ENCODE measurements at places on chromosomes 7 and 10.

DNA sequence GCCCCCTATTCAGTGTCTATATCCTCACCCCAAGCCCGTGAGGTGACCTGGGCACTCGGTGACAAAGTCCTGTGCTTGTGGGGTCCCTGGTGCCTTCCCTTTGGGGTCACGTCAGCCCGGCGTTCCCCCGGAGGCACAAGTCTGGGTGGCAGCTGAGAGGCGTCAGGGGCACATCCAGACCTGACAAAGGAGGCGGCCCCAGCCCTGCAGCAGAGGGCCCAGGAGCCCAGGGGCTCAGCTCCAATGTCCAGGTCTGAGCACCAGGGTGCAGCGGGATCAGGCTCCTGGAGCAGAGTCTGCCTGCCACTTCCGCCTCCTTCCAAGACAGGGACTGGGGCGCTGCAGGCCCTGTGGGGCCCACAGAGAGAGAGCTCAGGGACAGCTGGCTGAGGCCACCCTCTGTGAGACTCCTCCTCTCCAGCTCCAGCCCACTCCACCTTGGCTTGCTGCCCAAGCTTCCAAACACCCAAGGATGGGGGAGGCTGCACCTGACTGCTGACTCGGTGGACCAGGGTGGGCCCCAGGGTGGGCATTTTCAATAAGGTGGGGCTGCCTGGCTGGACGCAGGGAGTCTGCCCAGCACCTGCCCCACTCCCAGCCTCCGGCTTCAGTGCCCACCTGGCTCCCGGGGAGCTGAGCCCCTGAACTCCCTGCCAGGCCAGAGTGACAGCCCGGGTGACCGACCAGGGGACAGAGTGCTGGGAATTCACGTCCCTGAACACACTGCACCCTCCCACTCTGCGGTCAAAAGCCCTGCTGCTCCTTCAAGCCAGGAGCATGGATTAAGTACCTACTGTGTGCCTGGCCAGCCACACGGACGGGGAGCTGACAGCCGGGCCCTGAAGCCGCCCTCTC lies 1.0 kb upstream of the KNDC1 start:
- no peak for DNase-seq

DNA sequence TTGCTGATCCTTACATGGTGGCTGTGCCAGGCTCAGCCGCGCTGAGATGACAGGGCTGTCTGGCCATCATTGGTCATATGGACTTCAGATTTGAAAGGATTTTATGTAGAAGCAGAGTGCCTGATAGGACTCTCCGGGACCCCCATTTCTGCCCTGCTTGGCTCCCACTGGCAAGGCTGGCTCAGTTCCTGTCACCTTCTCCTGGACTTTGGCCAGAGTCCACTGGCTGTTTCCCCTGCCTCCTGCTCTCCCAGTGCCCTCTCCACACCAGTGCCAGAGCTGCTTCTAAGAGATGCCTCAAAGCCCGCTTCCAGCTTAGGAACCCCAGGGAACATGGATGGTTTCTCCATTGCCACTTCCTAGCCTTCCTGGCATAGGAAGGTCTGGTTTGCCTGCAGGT lies 5.1 kb upstream of the SH2D4B start:
- DNase-seq, result no peak

GRCh38 chr7:140214075-140214684 lies 37.4 kb upstream of the KDM7A start:
- no peak for DNase-seq

GRCh38 chr7:266851-267840 lies 22.8 kb upstream of the FOXL3 start:
- DNase-seq, result no peak

DNA sequence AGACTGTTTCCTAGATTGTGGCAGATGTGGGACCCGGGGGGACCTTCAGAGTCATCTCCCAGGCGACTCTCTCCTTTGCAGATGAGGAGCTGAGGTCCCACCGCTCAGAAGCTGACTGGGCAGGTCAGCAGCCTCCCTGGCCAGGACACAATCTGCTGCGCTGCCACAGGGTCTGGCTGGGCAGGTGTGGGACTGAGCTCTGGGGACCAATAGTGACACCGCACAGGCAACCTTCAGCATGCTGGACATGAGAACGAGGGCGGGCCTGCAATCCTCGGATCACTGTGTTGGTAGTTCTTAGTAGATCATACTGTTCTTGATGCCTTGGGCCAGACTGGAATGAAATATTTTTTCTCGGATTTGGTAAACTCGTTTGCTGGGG lies 20.5 kb upstream of the CRYGN start:
- no peak for DNase-seq

- no peak for DNase-seq
These were observed 550.0 kb downstream of the TNS3 start for GRCh38 chr7:47031786-47032535.

DNA sequence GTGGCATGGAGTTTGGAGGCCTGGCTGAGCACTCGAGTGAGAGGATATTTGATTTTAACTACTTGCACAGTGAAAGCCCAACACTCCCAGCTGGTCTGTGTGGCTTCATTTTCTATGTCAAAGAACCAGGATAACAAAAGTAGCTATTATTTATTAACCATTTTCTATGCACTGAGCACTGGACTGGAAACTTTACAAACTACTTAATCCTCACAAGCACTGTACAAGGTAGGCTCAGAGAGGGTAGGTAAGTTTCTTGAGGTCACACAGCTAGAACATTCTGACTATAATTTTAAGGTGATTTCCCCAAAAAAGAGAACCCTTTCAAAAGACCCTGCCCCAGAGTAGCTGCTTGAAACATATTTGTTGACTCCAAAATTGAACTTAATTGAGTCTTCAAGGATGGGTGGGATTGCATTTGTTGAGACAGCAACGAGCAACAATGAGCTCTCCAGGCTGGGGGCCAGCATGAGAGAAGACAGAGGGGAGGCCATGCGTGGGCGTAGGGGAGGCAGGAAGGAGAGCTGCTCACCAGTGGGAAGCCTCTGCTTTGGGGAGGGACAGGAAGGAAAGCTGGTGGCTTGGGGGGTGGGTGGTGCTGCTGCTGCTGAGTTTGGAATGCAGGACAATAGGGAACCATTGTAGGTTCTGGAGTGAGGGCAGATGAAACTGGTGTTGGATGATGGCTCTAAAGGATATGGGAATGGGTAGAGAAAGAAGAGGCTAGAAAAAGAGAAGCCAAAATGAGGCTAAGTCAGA lies 31.5 kb downstream of the FAM241B start:
- no peak for DNase-seq

DNA sequence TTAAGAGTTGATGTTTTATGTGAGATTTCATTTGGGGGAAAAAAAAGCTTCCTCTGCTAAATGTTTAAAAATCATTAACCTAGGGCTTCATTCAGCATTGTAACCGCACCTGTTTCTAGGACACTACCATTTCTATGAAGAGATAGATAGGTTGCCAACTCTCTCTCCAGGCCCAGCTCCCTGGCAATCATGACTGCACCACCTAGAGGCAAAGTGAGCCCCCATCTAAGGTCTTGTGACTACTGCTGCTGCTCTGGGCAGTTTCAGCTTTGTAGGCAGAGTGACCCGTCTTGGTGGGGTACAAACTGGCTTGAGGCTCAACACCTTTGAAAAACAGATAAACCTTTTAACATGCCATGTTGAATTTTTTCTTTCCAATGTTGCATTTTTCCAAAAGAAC lies 27.3 kb upstream of the MRC1 start:
- no peak for DNase-seq

DNA sequence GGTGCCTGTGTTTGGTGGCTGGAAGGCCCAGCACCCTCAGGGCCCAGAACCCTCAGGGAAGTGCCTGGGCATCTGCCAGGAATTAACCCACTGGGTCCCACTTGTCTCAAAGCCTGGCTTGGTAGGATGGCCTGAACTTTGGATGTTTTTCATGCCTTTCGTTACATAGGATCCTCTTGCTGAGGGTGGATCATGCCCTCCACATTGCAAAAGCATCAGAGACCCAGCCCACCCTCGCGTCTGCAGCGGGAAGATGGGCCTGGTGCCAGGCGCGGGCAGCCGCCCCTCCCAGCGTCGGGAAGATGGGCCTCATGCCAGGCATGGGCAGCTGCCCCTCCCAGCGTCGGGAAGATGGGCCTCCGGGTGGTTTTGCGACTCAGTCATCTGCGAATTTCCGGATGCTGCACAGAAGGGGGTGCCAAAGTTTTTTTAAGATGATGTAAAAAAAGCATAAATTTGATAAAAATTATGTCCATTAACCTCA lies 51.9 kb upstream of the PRKAR1B start:
- peak; percentile 38 for DNase-seq

DNA sequence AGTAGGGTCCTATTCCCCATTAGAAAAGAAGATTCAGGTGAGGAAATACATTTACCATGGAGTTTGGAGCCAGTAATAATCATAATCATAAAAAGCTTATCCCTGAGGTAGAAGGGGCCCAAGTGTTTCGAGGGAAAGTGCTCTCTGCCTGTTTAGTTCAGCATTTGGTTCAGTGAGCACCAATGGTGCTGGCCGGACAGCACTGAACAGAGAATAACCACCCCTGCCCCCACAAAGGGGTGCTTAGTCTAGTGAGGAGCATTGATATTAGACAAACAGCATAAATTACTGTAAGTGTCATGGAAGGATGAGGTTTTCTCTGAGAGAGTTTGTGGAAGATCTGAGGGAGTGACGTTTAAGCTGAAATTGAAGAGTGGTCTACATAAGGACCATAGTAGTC lies 21.6 kb upstream of the ATE1 start:
- DNase-seq, result no peak

DNA sequence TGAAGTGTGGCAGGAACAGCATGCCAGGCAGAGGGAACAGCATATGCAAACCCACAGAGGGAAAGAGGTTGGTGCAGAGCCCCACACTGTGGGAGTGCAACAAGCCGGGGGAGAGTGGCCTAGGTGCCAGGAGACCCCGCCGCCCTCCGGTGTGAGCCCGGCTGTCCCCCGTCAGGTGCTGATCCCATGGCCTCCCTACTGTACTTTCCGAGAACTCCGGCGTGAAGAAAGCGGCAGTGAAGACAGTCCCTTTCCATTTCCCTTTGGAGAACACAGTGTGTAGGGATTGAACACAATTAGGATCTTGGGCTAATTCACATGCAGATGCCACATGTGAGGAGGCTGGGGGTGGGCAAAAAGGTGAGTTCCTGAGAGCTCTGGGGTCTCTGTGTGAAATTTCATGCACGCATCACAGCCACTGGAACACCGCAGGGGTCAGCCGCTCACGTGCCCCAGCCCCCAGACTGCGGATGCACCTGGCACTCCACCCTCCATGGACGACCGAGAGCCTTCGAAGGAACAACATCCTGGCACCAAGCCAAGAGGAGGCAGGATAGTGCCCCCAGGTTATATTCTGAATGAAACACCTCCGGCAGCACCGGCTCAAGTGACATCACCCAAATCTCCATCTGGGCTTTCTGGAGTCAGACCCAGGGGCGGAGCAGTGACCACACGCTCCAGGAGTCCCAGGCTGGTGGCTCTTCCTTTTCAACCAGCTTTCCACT lies 82.1 kb upstream of the PPP2R2D start:
- no peak for DNase-seq

DNA sequence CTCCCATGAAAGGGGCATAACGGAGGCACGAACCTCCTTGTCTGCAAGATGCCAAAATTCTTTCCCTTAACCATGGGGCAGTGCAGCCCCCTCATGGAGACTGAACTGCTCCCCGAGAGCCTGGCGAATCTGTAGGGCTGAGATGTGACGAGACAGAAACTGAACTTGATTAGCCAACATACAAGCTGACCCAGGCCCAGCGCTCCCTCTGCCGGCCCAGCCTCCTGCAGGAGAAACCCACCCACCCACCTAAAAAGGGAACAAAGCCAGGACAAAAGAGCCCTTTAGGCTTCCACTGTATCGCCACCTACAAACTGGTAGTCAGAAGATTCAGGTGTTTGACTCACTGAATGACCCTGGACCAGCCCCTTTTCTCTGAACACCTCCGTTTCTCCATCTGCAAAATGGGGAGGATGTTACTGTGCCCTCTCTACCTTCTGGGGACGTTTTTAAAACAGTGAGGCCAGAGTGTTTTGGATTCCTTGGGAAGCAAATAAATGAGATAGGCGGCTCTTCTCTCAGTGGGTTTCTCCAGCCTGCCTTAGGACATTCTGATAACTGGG lies 58.4 kb downstream of the C10orf105 start:
- no peak for DNase-seq

DNA sequence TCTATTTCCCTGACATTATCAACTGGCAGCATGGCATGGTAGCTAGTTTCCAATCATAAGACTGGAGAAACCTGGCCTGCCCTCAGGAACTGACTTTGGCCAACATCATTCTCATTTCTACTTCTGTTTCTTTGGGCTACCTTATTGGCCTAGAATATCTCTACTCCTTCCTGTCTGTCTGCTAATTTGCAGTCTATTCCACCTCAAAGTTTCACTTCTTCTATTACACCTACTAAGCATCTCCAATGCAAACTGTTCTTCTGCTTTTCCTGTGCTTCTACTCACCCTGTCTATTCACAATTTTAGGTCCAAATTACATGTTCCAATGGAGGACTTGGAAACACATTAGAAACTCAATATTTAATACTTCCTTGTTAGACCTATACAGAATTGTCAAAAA lies 65.6 kb downstream of the ZNF503 start:
- no peak for DNase-seq

DNA sequence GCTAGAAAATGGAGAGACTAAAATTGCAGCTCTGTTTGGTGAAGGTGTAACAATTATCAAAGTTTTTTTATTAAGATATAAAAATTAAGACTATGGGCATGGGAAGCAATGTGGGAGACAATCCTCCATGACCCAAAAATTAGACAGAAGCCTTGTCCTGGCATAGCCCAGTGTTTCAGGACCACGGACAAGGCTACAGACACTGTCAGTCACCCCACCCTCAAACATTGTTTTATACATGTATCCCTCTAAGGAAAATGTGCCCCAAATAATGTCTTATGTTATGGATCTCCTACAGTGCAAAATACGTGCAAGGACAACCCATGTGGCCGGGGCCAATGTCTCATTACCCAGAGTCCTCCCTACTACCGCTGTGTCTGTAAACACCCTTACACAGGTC lies 24.0 kb downstream of the HABP2 start:
- no peak for DNase-seq

GRCh38 chr10:51188866-51189265 lies 114.6 kb downstream of the PRKG1 start:
- DNase-seq, result no peak

DNA sequence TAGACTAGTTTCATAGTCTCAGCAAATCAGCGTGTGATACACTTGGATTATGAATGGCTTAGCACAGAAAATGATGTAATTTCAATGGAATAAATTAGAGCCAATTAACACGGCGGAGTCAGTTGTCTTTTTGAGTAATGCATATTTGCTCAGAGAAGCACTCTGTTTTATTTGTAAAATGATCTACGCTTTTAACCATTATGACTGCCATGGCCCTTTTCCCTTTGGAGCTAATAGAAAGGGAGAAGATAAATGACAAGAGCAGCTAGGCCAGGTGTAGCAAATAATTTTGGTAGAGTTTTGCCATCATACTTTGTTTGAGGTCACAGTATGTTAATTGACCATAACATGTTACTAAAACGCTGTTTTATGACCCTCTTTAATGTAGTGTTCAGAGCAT lies 86.8 kb downstream of the GPR158 start:
- DNase-seq, result no peak

GRCh38 chr7:52500841-52501240 lies 534.6 kb upstream of the POM121L12 start:
- no peak for DNase-seq

GRCh38 chr10:44801383-44802327 lies 109.5 kb upstream of the TMEM72 start:
- peak; percentile 6 for DNase-seq
